Activated CD4-positive, alpha-beta T cell treated with anti-CD3 and anti-CD28 coated beads, Interleukin-2, amount 10 ng/mL, durations not matched to agents 24 days and 14 days (primary cell): ENCODE measurements at places on chromosomes 2 and 18.

DNA sequence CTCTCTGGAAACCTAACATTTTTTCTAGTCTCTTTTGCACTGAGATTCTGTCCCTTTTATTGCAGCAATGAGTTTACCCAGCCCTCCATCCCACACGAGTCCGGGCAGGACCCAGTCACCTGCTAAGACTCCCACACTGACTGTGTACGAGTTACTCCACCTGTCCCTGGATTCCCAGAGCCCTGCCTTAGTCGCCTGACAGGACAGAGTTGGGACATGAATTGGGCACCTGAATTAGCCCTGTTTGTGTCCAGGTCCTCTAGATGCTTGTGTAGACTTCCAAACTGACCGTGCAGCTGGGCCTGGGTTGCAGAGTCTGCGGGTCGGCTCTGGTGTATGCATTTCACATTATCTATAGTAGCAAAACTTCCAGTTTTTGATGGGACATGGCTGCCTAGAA is 238.7 kb downstream of the VAPA start:
- no peak for DNase-seq

DNA sequence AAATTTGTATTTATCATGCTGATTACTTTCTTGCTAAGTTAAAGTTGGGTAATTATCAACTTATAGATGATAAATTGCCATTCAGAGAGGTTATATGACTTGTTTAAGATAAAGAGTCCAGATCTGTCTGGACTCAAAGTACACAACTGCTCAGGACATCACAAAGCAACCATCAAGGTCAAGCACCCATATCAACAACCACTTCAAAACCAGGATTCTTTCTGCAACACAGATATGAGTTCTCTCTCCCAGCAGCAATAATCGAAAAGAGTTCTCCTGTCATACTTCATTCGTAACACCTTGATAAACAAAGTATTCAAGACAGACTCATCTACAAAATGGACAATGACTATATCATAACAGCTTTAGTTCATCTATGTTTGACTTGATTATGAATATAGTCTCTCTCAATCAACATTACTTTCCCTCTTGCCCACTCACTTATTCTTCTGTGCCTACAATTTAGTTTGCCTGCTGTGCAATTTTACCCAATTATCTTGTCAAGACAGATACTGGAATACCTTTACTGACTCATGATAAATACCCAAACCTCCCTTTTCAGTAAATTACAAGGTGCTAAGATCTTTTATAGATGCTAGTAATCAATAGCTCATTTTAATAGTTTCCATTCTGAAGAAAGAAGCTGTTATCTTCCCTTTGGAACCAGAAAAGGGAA is 281.8 kb downstream of the NBAS start:
- no peak for DNase-seq

DNA sequence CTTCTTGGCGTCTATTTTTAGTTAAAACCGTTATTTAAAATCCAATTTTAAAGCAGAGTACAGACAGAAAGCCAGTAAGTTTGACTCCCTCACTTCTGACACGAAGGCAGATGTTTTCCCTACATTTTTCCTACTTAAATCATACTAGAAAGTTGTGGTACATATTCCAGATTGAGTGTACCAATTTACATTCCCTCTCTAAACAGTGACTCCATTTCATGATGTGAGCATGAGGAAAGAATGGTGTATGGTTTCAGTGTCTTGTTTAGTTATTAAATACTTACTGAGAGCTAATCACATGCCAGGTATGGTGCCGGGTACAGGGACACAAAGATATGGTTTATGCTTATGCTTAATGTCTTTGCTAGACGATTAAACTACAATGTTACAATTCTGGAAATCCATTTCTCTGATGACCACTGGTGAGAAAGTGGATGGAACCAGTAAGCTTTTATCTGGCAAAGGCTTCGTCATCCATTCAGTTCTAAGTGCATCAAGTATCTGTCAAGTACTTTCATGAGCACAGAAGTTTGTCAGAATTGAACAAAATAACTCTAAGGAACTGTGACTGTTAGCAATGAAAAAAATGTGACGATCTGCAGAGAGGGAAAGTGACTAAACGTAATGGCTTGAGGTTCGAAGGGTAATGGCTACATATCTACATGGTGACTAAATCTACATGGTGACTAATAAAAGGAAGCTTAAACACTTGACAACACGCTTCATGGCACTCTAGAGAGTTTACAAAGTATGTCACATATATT is 25.7 kb downstream of the MAP4K3 start:
- no peak for DNase-seq

- DNase-seq, result no peak
Observed at GRCh38 chr2:184581391-184581790, 16.9 kb upstream of the ZNF804A start.

DNA sequence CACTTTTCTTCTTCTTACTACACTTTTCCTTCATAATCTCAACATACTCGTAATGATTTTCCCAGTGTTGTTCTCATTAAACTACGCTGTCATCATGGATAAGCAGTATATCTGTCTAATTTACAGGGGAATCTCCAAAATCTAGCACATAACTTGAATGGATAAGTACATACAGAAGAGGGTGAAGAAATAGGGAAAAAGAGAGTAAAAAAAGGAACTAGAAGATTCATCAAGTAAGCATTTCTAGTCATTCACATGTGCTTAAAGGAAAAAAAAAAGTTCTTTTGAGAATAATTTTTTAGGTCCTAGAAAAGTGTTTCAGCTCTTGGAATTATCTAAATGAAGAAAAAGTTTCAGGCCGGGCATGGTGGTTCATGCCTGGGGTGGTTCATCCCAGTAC is 51.6 kb downstream of the SRBD1 start:
- no peak for DNase-seq

- DNase-seq, result no peak
Observed at GRCh38 chr2:187126247-187127005, 277.5 kb upstream of the ZSWIM2 start.

GRCh38 chr18:46868169-46868921 is 49.0 kb downstream of the PIAS2 start:
- no peak for DNase-seq

DNA sequence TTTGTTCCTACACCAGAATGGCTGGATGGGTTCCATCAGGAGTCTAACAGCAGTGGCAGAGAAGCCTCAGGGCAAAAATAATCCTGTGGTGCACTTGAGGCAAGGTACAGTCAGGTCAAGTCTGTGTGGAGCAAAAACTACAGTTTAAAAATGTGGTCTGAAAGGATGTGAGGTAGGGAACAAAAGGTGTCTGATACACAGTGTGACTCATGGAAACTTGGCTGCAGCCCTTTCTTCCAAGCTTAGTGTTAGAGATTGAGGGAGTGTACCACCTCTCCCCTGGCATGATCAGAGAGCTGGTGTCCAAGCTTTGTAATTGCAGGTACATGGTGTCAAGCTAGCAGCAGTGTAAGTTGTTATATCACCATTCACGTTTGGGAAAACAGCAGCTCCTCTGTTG is 8.9 kb downstream of the ANKAR start:
- DNase-seq, result no peak

DNA sequence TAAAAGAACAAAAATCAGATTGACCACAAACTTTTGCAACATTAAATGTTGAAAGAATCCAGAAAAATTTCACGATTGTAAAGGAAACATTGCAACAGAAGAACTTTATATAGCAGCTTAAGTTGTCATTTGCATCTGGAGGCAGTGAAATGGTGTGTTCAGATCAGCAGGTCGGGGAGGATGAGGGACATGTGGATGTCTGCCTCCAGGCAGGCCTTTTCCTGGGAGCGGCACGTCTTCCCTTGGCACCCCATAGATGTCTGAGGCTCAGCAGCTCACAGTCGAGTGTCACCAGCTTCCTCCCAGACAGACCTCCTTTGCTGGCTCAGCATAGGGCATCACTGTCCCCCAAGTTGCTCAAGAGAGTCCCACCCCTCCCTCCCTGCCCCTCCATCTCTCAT is 44.3 kb upstream of the ASB1 start:
- no peak for DNase-seq

GRCh38 chr2:10407432-10407831 is 40.7 kb downstream of the ODC1 start:
- DNase-seq, result peak; percentile 61

- DNase-seq, result peak; percentile 14
Observed at GRCh38 chr2:151374436-151374835, 17.0 kb downstream of the TNFAIP6 start.

DNA sequence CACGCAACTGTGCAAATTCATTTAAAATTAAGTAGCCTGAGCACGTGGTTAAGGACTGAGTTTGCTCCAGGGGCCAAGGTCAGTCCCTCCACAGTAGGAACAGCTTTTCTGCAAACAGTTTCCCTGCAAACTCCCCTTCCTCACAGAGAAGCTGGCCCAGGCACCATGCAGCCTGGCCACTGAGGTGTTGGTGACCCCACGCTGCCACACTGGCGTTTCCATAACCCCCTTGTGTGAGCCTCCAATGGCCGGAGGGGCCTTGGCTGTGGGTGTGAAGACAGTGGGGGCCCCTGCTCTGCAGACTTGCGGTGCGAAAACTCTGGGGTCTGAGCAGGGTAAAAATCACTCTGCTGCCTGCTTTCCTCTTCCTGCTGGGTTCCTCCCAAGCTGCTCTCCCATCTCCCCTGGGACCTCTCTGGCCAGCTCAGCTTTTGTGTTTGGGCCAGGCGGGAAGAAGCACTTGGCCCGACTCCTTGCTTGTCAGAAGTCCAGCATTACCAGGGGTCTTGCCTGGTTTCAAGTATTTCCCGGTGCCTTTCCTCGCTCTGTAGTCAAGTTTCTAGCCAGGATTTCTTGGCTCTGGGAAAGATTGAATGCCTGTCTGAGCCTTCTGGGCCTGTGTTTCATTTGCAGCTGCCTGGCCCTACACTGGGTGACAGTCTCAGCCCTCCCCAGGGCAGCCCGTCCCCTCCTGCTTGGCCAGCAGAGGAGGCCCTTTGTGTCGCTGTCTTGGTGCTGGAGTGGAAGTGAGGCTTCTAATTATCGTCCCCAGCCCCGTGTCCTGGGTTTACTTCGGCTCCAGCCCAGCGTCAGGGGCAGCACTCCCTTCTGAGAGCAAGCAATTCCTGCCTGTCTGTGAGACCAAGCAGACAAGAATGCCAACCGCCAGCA is 131.4 kb upstream of the SLC1A4 start:
- no peak for DNase-seq

DNA sequence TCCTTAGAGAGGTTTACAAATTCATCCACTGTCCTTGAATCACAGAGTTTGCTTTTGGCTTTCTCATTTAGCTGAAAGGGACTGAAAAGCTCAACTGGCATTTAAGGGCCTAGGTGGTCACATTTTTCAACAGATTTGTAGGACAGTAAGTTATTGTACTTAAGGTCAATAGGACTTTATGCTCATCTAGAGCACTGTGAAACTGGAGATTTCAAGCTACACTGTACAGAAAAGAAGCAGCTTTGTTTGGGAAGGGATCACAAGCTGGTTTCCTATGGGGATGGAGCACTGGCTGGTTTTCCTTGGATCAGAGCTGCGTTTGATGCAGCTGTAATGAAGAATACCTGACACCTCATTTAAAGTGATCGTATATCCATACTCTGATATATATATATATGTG is 482.7 kb downstream of the FBXO15 start:
- no peak for DNase-seq

DNA sequence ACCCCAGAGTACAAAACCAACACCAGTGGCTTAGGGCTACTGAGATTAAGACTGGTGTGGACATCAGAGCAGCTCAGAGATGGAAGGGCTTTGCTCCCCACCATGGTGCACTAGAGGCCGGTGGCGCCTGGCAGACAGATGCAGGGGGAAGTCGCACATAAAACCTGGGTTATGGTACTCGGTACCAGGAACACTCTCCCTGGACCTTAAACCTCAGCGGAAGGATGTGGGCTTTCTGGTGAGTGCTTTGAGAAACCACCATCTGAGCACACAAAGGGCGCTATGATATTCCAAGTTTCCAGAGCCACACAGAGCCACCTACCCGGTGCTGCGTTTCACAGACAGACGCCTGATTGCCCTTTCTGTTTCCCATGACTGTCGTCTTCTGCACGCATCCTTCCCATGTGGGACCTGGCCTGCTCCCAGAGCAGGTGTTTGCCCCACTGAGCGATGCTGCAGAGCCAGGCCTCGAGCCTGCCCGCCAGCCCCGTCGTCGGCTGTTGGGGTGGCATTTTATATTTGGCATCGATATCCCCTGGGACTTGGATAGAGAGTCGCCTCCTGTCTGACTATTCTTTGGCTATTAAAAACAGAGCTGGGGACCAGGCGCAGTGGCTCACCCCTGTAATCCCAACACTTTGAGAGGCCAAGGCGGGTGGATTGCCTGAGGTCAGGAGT is 89.5 kb upstream of the ODC1 start:
- peak; percentile 73 for DNase-seq

GRCh38 chr2:233791151-233791882 is 13.2 kb downstream of the MROH2A start:
- DNase-seq, result no peak

GRCh38 chr2:129274038-129274415 is 705.4 kb upstream of the RAB6C start:
- DNase-seq, result no peak

- DNase-seq, result no peak
Observed at GRCh38 chr18:8811115-8811514, 105.8 kb downstream of the MTCL1 start.

GRCh38 chr2:165627470-165627869 is 158.0 kb downstream of the CSRNP3 start:
- DNase-seq, result no peak
